ENCODE measurements at places on chromosomes 11 and 22. TPM values are rescaled to one million over a fixed set of nuclear protein-coding genes. Genes with fewer than 3 reads are reported as not detected.

DNA sequence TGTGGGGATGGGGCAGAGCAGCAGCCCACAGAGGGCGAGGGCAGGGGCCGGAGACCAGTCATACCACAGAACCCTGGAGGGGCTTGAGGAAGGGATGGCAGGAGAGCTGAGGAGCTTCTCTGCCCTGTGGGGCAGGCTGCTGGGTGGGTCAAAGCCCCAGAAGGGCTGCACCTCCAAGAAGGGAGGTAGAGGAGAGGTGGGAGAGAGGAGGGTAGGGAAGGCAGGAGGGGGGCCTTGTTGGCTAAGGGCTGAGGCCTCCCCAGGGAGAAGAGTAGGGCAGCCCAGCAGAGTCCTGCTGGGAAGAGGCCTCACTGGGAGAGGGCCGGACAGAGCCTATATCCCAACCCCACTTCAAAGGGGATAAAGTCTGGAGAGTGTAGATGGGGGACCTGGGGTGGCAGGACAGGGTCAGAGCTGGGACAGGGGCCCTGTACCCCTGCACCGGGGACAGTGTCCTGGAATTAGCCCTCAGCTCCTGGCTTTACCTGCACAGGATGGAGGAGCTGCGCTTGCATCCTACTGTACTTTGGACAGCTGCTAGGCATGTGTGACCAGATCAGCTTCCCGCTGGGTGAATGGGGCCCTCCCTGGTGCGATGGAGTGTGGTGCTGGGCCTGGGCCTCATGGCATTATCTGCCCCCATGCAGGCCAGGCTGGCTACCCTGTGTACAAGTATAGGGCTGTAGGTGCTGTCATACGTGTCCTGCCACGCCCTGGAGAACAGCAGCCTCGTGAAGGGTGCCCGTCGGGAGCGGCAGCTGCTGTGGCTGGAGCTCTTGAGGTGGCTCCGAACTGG, 7.3 kb downstream of the DGCR6L start:
- no peak for DNase-seq

DNA sequence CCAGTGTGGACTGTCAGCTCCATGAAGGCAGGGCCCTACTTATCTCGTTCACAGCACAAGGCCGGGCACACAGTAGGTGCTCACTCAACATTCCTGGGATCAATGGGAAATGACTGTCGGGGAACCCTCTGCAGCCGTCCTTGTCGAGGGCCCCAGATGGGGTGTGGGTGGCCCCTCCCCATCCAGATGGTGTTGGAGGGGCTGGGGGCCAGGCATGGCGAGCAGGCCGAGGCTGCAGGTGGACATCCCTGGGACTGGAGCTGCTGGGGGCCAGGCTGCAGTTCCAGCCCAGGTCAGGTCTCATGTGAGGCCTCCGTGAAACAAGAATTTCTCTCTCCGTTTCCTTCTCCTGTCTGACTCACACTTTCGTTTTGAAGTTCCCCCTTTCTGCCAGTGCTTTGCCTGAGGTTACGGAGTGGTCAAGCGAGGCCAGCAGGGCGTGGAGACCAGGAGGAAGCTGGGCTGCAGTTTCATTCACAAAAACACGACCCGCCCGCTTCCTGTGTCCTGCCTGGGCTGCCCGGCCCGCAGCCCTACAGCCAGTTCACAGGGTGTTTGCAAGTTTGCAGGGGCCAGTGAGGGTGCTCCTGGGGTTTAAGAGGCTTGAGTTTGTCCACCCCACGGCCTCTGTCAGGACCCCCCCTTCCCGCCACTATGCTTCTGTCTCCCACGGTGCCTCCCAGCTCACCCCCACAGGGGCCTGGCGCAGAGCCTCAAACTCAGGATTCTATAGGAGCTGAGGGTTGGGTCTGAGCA, 4.5 kb downstream of the MYEOV start:
- no peak for DNase-seq

- no peak for DNase-seq
Observed at GRCh38 chr11:10155793-10156490, 138.1 kb downstream of the SBF2 start.

DNA sequence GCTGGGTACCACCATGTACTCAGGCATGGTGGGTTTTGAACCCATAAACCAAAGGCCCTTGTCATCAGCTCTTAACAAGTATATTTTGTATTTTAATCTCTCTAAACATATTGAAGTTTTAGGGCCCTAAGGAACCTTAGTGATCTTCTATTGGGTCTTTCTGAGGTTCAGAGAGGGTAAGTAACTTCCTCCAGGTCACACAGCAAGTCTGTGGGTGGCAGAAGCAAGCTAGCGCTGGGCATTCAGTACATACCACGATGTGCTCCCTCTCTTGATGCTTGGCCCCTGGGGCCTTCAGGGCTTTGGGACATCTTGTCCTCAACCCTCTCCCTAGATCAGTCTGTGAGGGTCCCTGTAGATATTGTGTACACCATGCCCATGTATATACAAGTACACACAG, 12.7 kb downstream of the RASD2 start:
- DNase-seq: no peak

GRCh38 chr11:29279716-29280115, 737.1 kb downstream of the KCNA4 start:
- no peak for DNase-seq

The P2RY6 gene
- 1.1 TPM for total RNA-seq

The SLC22A8 gene
- total RNA-seq: not detected

The CAPN5 gene
- total RNA-seq: 7.1 TPM

The SCUBE1 gene
- 68.9 TPM for total RNA-seq

The CRYBB3 gene
- total RNA-seq: 0.58 TPM

All from glomerular endothelial cell (primary cell).